ENCODE measurements at places on chromosomes 1 and 21. TPM values are rescaled to one million over a fixed set of nuclear protein-coding genes. Genes with fewer than 3 reads are reported as not detected.
A peak's percentile ranks its signal among the peaks of the same experiment; 100 is the strongest.

GRCh38 chr1:118209648-118210047 is 24.6 kb upstream of the SPAG17 start:
- no peaks in the 10 kb centered on the region for H3K4me1 ChIP-seq
- no peak overlapping the region for H3K27ac ChIP-seq
- no peaks in the 10 kb centered on the region for H3K27me3 ChIP-seq
- H3K36me3 ChIP-seq, result no peaks in the 10 kb centered on the region
- no peak for DNase-seq
- H3K4me3 ChIP-seq, result no peak overlapping the region

DNA sequence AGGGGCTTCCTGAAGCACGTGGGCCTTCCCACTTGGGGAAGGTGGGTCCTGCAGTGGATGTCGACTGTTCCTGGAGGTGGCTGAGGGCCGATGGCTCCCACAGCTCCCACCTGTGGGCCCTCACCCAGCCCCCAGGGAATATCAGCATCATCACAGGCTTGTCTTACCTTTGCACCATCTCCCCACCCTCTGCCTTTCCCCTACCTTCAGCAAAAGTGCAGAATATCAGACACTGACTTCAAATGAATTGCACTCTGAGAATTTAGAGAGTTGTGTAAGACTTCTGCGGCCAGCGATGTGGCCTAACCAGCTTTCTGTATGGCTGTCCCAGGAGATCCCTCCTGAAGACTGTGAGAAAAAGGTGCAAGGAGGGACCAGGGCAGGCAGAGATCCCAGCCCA is 105.4 kb downstream of the PRDM2 start:
- peaks cover 9% of the 10 kb centered on the region for H3K4me1 ChIP-seq
- H3K4me3 ChIP-seq, result no peak overlapping the region
- no peak for DNase-seq
- H3K27me3 ChIP-seq, result no peaks in the 10 kb centered on the region

GRCh38 chr21:19236209-19236608 is 832.6 kb upstream of the TMPRSS15 start:
- DNase-seq, result no peak
- no peak overlapping the region for H3K4me3 ChIP-seq
- H3K27me3 ChIP-seq, result no peaks in the 10 kb centered on the region
- H3K27ac ChIP-seq, result no peak overlapping the region
- H3K4me1 ChIP-seq, result no peaks in the 10 kb centered on the region
- H3K36me3 ChIP-seq, result no peaks in the 10 kb centered on the region

- no peaks in the 10 kb centered on the region for H3K36me3 ChIP-seq
- DNase-seq, result no peak
- H3K27ac ChIP-seq, result no peak overlapping the region
- H3K27me3 ChIP-seq, result no peaks in the 10 kb centered on the region
- H3K4me3 ChIP-seq, result no peak overlapping the region
Measured at GRCh38 chr21:36813052-36813451, 114.1 kb downstream of the SIM2 start.

DNA sequence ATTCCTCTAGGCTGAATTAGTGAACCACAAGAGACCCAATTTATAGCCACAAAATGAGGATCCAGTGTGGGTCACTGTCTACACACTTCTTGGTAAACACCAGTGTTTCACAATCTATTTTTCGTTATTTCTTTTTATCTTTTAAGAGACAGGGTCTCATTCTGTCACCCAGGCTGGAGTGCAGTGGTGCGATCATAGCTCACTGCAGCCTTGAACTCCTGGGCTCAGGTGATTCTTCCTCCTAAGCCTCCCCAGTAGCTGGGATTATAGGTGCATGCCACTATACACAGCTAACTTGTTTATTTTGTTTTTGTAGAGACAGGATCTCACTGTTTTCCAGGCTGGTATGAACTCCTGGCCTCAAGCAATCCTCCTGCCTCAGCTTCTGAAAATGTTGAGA is 29.3 kb upstream of the SLC45A3 start:
- no peaks in the 10 kb centered on the region for H3K27me3 ChIP-seq
- no peaks in the 10 kb centered on the region for H3K36me3 ChIP-seq
- DNase-seq, result no peak
- H3K4me1 ChIP-seq, result no peaks in the 10 kb centered on the region

CHI3L1 gene
- 8.2 TPM for total RNA-seq

HEYL gene
- total RNA-seq, result 33.6 TPM

DNA sequence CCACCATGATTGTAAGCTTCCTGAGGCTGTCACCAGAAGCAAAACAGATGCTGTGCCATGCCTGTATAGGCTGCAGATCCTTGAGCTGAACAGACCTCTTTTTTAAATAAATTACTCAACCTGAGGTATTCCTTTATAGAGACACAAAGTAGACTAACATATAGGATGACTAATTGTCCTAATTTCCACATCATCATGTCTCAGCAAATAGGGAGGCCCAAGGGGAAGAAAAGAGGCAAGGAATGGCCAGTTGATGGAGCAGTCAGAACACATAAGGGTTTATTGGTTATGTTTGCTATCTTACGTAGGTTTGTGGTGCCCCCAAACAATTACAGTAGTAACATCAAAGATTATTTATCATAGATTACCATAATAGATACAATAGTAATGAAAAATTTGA is 126.2 kb downstream of the RASAL2 start:
- no peak overlapping the region for H3K4me3 ChIP-seq
- no peaks in the 10 kb centered on the region for H3K36me3 ChIP-seq
- DNase-seq, result no peak
- H3K27me3 ChIP-seq, result no peaks in the 10 kb centered on the region
- H3K4me1 ChIP-seq, result peaks cover 5% of the 10 kb centered on the region

- no peak overlapping the region for H3K4me3 ChIP-seq
- peak overlapping the region; percentile 57 for H3K27ac ChIP-seq
- no peak for DNase-seq
Measured at GRCh38 chr1:223837206-223837605, 8.5 kb downstream of the TP53BP2 start.

LHX8 gene
- not detected for total RNA-seq

TINAGL1 gene
- 148 TPM for total RNA-seq

- no peak for DNase-seq
- H3K36me3 ChIP-seq, result no peaks in the 10 kb centered on the region
- H3K4me3 ChIP-seq, result no peak overlapping the region
- H3K27me3 ChIP-seq, result no peaks in the 10 kb centered on the region
- H3K4me1 ChIP-seq, result no peaks in the 10 kb centered on the region
- no peak overlapping the region for H3K27ac ChIP-seq
Measured at GRCh38 chr1:217921126-217921904, 290.2 kb downstream of the SPATA17 start.

DNA sequence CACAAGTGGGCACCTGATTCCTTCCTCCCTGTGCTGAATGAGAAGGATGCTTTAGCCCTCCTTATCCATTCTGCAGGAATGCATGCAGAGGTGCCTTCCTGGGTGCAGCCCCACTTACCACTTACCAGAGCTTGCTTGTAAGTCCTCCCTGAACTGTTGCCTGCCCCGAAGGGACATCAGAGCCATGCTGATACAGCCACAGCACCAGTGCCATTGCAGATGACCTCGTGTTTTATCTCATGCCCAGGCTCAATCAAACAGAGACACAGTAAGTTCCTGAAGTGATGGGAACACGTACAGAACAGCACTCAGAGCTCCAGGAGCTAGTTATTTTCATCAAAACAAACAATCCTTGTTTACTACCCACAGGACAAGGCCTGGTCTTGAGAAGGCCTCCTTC is 81.9 kb downstream of the ATP1A1 start:
- no peak overlapping the region for H3K27ac ChIP-seq
- no peak overlapping the region for H3K4me3 ChIP-seq
- H3K36me3 ChIP-seq, result no peaks in the 10 kb centered on the region
- no peaks in the 10 kb centered on the region for H3K27me3 ChIP-seq
- no peak for DNase-seq
- no peaks in the 10 kb centered on the region for H3K4me1 ChIP-seq

DNA sequence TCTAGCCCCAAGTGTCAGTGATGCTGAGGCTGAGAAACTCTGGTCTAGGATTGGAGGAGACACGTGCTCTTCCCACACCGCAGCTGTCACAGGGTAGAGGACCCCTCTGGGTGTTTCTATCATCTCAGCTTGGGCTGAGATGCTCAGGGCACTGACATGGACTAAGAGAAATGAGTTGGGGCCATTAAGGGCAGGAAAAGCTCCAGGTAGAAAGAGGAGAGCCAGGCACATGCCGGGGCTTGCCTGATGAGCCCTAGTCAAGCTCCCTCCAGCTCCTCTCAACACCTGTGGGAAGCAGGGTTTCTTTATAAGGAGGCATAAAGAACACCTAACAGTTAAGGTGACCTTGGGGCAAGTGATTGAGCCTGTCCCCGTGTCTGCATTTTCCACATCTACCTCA is 17.3 kb downstream of the ABCA4 start:
- no peak overlapping the region for H3K27ac ChIP-seq
- DNase-seq, result no peak
- H3K36me3 ChIP-seq, result no peaks in the 10 kb centered on the region
- no peak overlapping the region for H3K4me3 ChIP-seq

DNA sequence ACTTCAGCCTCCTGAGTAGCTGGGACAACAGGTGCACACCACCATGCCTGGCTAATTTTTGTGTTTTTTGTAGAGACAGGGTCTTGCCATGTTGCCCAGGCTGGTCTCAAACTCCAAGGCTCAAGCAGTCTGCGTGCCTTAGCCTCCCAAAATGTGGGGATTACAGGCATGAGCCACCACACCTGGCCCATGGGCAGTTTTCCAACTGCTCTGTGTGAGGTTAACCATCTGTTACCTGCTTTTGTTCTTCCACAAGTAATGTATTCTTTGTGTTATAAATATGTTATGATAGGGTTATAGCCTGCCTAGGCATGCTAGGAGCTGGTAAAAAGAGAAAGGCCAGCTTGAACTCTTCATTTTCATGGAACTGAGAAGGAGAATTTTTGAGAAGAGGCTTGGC is 30.7 kb downstream of the TUFT1 start:
- no peaks in the 10 kb centered on the region for H3K36me3 ChIP-seq
- H3K4me1 ChIP-seq, result peaks cover 3% of the 10 kb centered on the region
- DNase-seq, result peak; percentile 56

- no peaks in the 10 kb centered on the region for H3K27me3 ChIP-seq
- H3K4me1 ChIP-seq, result peaks cover 51% of the 10 kb centered on the region
- H3K27ac ChIP-seq, result no peak overlapping the region
- no peak overlapping the region for H3K4me3 ChIP-seq
- H3K36me3 ChIP-seq, result no peaks in the 10 kb centered on the region
Measured at GRCh38 chr1:64906447-64906846, 59.9 kb downstream of the JAK1 start.

CR1L gene
- not detected for total RNA-seq

DNA sequence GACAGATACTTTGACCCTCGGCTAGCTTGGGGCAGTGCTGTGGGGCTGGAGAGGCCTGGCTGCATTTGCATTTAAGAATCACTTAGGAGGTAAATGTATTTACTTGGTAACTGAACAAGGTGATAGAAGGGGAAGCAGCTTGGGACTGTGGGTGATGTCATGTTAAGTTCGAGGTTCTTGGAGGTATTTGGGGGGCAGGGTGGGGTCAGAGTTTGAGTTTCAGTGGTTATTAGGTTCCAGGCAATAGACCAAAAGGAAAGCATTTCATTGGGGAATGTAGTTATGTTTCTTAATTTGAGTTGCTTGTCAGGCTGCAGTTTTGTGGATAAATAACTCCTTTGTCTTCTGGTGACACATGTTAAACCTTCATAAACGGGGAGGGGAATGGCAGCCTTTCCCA is 2.4 kb upstream of the FAM78B start:
- no peak overlapping the region for H3K27ac ChIP-seq
- no peak overlapping the region for H3K4me3 ChIP-seq
- no peaks in the 10 kb centered on the region for H3K36me3 ChIP-seq
- no peak for DNase-seq
- peaks cover 24% of the 10 kb centered on the region for H3K4me1 ChIP-seq
- no peaks in the 10 kb centered on the region for H3K27me3 ChIP-seq

- H3K36me3 ChIP-seq, result no peaks in the 10 kb centered on the region
- no peaks in the 10 kb centered on the region for H3K27me3 ChIP-seq
- H3K4me1 ChIP-seq, result peaks cover 18% of the 10 kb centered on the region
- no peak overlapping the region for H3K27ac ChIP-seq
- no peak overlapping the region for H3K4me3 ChIP-seq
Measured at GRCh38 chr1:5595531-5596170, 396.6 kb downstream of the NPHP4 start.

DNA sequence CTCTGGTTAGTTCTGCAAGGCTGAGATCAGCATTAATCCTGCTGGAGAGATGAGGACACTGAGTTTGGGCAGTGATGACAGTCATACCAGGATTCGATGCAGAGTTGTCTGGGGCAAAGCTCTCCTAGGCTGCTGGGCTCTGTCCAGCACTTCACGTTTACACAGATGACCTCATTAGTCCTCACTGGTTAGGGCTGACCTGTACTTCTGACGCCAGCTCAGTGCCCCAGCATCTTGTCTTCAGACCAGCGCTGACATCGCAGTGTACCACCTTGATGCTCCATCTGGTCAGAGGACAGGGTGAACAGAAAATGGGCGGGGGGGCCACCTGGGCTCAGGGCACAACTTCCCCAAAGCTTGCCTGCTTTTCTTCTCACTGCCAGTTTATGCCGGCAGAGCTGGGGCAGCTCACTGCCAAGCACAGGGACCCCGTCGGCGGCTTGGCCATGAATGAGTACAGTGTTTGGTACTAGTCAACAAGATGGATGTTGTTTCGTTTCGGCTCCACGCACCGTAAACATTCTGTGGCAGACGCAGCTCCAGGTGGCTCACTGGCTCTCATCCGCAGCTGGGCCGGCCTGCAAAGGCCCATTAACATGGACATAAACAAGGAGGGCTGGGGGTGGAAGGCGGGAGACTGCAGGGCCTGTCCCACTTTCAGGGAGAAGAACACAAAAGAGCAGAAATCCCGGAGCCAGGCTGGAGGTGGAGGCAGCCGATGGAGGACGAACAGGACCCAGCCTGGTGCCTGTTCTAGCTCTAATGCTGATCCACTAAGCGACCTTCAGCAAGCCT is 118.7 kb downstream of the GLIS1 start:
- no peak overlapping the region for H3K4me3 ChIP-seq
- no peaks in the 10 kb centered on the region for H3K4me1 ChIP-seq
- H3K27me3 ChIP-seq, result no peaks in the 10 kb centered on the region
- no peak for DNase-seq

S100A3 gene
- not detected for total RNA-seq

GRCh38 chr1:143717434-143717833 is 254.4 kb downstream of the FAM72C start:
- H3K4me3 ChIP-seq, result no peak overlapping the region
- no peaks in the 10 kb centered on the region for H3K36me3 ChIP-seq
- H3K4me1 ChIP-seq, result peaks cover 6% of the 10 kb centered on the region
- no peaks in the 10 kb centered on the region for H3K27me3 ChIP-seq
- DNase-seq, result no peak

GRCh38 chr1:236020359-236021219 is 44.3 kb downstream of the NID1 start:
- no peak overlapping the region for H3K4me3 ChIP-seq
- H3K27me3 ChIP-seq, result no peaks in the 10 kb centered on the region
- DNase-seq, result peak; percentile 44
- no peaks in the 10 kb centered on the region for H3K36me3 ChIP-seq
- H3K27ac ChIP-seq, result peak overlapping the region; percentile 37

GRCh38 chr1:99968214-99968613 is 1.6 kb upstream of the SLC35A3 start:
- H3K27ac ChIP-seq, result no peak overlapping the region
- H3K36me3 ChIP-seq, result no peaks in the 10 kb centered on the region
- no peaks in the 10 kb centered on the region for H3K27me3 ChIP-seq
- DNase-seq, result no peak
- no peak overlapping the region for H3K4me3 ChIP-seq

GPA33 gene
- 1.6 TPM for total RNA-seq

CTSE gene
- total RNA-seq, result 28.3 TPM

LAPTM5 gene
- 25.2 TPM for total RNA-seq

NBPF6 gene
- not detected for total RNA-seq
